ENCODE measurements at places on chromosomes 2 and 18.

GRCh38 chr2:11013196-11013595, 101.5 kb downstream of the KCNF1 start:
- no peak for DNase-seq

GRCh38 chr18:58611395-58612131, 17.3 kb downstream of the ALPK2 start:
- DNase-seq = no peak

GRCh38 chr2:55801436-55801835, 107.8 kb upstream of the PNPT1 start:
- peak; percentile 46 for DNase-seq

DNA sequence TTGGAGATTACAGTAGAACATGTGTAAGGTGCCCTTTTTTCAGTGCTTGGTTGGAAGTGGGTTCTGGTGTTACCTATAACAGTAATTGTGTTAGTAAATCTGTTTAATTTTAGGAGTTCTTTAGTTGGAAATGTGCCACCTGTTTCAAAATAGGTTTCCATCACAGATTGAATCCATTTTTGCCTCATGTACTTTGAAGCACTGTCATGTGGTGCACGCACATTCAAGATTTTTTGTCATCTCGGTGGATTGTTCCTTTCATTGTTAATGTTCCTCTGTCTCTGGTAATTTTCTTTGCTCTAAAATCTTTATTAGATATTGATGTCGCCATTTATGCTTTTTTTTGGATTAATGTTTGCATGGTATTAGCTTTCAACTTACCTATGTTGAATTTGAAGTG, 1.3 kb downstream of the ATP9B start:
- DNase-seq = no peak

DNA sequence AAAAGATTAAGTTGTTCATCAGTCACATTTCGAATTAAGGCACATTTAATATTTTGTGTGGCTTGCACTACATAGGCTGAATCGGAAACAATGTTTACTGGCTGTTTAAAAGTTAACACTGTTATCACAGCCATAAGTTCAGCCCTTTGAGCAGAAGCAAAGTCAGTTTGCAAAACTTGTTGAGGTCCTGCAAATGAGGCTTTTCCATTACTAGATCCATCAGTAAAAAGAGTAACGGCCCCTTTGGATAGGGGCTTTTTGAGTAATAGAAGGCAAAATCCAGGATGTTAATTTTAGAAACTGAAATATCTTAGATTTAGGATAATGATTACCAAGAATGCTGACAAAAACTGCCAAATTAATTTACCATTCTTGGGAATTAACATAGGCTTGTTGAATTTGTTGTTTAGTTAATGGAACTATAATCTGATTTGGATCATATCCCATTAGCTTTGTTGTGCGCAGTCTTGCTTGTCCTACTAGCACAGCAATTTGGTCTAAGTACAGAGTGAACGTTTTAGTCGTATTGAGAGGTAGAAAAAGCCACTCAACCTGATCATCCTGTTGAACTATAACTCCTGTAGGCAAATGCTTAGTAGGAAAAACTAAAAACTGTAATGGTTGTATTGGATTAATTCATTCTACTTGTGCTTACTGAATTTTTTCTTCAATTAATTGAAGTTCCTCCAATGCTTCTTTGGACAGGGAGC, 13.9 kb upstream of the SUCLG1 start:
- no peak for DNase-seq

DNA sequence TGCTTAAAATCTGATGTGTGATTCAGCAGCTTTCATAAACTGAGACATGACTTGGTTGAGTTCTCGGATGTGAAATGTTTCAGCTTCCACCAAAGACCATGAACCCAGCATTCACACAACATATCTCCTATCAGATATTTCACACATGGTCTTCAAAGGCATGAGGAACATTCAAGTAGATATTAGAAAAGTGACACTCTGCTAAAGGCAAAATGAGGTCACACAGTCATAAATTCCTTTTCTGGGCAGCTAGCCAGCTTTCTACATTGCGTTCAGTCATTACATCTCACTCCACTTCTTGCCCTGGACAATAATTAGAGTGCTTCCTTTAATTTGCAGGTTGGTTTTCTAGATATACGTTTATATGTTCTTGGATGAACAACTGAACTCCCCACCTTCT, 96.7 kb downstream of the GAREM1 start:
- no peak for DNase-seq

GRCh38 chr2:53842891-53843290, 16.9 kb downstream of the GPR75 start:
- no peak for DNase-seq

DNA sequence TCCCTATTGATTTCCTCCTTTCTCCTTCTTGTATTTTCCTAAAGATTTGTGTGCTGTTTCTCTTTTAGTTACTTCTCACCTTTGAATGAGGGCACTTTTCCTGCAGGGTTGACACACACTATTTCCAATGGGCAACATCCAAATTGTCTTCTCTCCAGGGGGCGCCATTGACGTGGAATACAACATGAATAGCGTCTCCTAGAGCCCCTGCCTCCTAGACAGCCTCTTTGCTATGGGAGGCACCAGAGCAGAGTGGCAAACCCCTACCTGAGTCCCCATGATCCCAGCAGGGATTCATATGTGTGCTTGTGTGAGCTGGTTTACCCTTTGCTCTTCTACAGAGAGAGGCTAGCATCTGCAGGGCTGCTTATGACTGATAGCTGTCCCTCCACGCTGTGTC, 61.3 kb upstream of the ITSN2 start:
- no peak for DNase-seq

GRCh38 chr18:50193796-50194630, 934 bp downstream of the MYO5B start:
- no peak for DNase-seq

- no peak for DNase-seq
Observed at GRCh38 chr2:42425697-42426096, 64.7 kb upstream of the COX7A2L start.

DNA sequence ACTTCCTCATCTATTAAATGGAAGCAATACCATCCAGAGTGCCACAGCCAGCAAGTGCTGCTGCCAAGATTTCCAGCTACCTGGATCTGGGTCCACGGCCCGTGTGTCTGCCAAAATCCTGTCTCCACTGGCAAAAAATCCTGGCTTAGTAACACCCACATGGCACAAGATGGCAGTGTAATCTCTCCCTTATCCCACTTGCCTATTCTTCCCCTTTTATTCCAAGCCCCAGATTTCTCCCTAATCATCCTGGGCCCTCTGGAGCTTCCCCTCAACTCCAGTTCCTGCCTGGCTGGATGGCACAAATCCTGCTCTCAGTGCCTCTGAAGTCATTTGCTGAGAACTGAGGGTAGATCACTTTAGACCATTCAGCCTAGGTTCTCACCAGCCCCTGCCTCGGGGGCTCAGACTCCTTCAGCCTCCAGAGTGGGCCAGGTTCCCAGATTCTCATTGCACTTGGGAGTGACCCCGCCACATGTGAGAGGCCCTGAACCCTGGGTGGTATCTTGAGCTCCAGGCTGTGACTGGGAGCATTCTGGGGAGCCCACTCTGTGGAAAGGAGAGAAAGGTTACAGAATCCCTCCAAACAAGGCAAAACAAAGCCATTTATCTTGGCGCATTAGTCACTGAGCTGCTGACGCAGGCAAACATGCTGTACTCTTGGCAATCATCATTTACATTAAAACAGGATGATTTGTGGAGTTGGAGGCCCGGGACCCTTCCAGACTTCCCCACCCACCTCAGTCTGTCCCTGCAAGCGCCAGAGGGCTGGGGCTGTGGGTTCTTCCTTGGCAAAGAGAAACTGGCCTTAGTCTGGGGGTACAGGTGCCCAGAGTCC, 325.8 kb downstream of the DYSF start:
- no peak for DNase-seq

DNA sequence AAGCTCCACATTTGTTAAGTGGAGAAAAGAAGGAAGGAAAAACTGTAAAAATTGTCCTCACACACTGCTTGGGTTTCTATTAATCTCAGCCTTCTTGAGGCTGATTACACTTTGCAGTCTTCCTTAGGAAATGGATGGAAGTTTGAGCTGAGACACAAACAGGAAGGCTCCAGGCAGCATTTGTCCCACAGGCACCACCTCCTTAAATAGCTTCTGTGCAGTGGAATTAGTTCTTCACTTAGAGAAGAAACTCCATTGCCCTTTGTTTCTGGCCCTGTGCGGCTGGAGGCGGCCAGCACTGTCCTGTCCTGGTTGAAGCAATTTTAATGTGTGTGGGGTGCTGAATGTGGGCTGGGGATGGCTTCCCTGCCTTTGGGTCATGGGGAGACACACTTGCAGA, 44.3 kb downstream of the ARHGAP28 start:
- no peak for DNase-seq

- DNase-seq = no peak
Observed at GRCh38 chr2:224986477-224986876, 55.8 kb downstream of the DOCK10 start.

DNA sequence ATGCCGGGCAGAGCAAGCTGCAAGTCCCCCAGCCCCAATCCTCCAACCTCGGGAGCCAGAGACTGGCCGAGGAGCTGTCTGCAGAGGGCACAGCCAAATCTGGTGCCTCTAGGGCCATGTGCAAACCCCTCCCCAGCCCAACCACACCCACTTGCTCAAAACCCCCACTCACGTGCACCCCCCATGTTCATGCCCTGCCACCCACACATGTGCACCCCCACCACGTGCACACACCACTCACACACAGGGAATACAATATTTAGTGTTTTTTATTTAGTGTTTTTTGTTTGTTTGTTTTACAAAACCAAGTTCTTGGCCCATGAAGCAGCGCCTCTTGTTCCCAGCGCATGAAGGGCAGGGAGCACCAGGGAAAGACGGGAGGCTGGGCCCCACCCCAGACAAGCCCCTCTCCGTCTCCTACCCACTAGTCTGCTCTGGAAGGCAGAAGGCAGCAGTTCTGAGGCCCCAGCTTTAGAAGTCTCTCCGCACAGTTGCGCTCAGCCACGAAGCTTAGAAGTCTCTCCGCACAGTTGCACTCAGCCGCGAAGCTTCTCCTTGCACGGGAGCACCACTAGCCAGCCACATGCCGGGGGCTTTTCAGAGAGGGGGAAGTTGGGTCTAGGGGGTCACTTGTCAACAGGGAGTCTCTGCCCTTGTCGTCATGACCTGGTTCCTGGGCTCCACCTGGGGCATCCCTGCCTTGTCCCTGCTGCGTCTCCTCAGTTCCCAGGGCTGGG, 276.1 kb upstream of the HDAC4 start:
- DNase-seq = no peak

- DNase-seq = peak; percentile 47
Observed at GRCh38 chr2:238895891-238896600, 48.2 kb downstream of the TWIST2 start.

GRCh38 chr2:104233591-104233990, 620.3 kb upstream of the POU3F3 start:
- DNase-seq = no peak

GRCh38 chr18:9971313-9971920, 57.6 kb downstream of the VAPA start:
- peak; percentile 91 for DNase-seq

DNA sequence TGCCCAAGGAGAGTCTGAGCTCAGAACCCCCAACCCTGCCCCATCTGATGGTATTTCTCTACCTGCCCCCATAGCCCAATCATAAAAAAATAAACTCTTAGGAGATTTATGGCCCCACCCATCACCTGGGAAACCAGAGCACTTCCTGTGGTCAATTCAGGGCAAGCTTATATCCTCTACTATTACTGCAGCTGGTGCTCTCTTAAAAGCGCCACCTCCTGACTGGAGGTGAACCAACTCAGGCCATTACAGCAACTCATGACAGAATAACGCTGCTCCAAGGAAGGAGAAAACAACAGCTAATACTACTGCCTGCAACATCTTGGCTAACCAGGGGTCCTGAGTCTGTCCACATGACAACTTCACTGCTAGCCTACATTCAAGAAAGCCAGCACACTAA, 195.7 kb downstream of the MTCL1 start:
- no peak for DNase-seq

GRCh38 chr18:35227254-35227653, 13.6 kb upstream of the ZNF397 start:
- no peak for DNase-seq

GRCh38 chr2:104332731-104333130, 521.2 kb upstream of the POU3F3 start:
- peak; percentile 52 for DNase-seq

GRCh38 chr2:231970461-231970860, 8.9 kb downstream of the DIS3L2 start:
- DNase-seq = no peak

DNA sequence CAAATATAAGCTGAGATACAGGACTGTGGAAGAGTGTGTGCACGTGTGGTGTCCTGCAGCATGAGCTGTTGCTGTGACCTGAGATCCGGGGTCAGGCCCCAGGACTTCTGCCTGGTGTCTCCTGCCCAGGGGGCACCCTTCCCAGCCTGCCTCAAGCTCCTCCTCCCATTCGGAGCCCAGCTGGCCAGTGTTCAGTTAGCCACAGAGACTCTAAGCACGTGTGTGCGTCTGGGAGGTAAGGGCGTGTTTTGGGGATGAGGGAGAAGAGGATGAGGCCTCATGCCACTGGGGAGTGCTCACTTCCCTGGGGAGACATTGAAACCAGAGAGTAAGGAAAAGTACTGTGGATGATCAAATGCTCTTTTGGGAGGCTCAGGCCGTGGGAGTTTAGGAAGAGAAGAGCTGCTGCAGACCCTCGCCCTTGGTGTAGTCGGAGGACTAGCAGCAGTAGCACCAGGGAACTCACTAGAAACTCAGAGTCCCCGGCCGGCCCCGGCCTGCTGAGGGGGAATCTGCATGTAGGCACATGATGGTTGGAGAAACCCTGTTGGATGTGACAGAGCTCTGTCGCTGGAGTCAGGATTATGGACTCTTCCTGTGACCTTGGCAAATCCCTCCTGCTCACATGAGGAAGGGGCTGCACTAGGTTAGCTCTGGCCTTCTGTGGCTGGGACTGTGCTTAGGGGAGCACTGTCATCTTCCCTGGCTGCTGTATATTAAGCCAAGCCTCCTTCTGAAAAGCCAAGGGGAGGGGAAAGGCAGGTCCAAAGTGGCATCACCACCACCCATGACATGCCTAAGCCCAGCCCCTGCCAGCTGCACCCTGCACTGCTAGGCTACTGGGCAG, 231.1 kb downstream of the DYSF start:
- no peak for DNase-seq

DNA sequence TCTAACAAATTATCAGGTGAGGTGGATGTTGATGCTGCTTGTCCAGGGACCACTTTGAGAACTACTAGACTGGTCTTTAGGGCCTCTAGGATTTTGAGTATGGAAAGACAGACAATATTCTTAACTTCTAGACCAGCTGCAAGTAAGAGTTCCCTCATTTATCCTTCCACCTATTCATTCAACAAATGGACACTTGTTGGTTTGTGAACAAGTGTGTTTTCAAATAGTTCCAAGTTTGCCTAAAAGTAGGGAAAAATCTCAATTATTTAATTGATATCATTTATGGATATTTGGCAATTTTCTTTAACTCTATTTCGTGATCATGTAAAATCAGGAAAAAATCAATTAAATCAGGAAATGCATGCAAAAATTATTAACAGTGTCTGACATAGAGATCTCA, 245.4 kb downstream of the NCKAP5 start:
- DNase-seq = no peak

- DNase-seq = peak; percentile 63
Observed at GRCh38 chr2:10497797-10498251, 49.7 kb upstream of the ODC1 start.

GRCh38 chr2:215511454-215512346, 75.8 kb upstream of the FN1 start:
- no peak for DNase-seq

Data from muscle of back (tissue), 13 donors.